DMS 273 treated with DMSO at 0.1 percent for 48 hours (cell line): ENCODE measurements at places on chromosomes 12 and 14.

GRCh38 chr12:13534645-13535398 lies 338.3 kb downstream of the EMP1 start:
- DNase-seq = peak; percentile 0

DNA sequence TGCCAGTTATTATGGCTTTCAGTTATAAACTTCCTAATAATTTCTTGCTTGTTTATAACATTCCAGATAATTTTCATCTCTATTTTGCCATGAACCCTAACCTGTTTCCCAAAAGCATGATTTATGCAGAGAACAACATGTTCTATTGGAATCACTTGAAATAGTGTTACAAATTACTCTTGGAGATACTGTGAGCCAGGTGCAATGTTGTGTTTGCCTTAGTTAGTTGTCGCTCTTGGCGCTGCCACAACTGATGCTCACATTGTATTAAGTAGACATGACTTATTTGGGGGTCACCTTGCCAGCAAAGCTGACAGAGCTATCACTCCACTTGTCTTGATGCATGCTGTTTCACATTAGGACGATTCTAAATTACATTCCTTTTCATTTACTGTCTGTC lies 49.4 kb downstream of the TSPAN8 start:
- no peak for DNase-seq

- no peak for DNase-seq
These were observed 148.8 kb downstream of the ADGRD1 start for GRCh38 chr12:131102493-131102931.

DNA sequence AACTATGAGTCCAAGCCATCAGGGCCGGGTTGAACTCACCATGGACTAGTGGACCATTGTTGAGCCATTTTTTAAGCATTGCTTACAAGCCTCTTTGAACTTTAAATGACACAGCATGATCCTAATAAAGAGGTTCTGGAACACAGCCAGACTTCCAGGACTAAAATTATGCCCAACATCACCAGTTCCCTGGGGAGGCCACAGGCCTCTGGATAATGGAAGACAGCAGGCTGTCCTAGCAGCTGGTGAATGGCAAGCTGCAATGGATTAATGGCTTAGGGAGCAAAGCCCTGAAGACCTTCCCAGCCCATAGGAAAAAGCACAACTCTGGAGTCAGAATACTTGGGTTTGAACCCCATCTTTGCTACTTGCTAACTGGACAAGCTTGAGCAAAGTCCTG lies 71.3 kb downstream of the FLRT2 start:
- no peak for DNase-seq

- no peak for DNase-seq
These were observed 21.4 kb upstream of the ANKRD9 start for GRCh38 chr14:102530828-102531478.

DNA sequence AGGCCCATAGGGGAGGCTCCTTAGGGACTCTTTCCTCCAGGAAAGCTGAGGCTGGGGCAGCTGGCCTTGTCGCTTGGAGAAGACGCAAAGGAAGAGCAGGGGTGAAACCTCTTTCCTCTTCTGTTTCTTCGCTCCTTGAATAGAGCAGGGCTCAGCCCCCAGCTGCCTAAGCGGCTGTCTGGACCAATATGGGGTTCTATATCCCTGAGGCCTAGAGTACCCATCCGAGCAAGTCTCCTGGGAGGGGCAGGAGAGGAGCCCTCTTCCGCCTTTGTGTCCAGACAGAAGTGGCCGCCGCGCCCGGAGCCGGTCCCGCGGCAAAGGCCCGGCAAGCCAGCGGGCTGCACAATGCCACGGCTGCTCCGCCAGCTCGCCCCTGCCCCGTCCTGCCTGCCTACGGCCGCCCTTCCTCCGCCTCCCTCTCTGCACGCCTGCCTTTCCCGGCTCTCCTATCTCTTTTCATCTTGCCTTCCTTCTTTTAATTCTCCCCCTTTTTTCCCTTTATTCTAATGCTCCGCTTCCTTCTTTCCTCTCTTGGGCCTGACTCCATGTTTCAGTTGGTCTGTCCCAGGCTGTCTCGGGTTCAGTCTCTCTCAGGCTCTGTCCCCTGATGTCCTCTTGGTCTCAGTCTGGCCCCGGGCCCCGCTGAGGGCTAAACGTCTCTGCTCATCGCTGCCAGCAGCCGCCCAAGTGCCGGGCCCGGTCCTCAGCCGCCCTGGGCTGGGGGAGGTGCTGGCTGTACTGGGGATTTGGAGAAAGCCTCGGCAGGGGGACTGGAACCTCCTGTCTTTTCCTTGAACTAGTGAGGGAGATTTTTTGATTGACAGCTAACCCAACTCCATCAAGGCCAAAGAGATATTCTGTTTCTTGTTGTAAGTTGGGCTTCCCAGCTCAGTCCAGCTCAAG lies 2.5 kb upstream of the HOXC9 start:
- no peak for DNase-seq

DNA sequence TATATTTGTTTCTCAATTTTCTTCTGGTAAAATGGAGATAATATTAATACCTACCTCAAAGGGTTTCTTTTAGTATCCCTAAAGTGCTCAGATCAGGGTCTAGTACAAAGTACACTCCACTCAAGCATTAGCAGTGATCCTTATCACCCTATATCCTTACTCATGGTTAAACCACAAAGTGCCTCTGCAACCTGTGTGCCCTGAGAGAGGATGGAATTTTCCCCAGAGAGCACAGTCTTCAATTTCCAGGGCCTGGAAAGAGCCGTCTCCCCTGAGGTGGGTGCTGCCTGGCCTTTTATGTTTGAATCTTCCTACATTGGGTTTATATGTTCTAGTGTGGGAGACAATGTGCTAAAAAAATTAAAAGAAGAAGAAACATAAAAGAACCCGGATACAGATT lies 183.1 kb upstream of the FBXO33 start:
- no peak for DNase-seq

DNA sequence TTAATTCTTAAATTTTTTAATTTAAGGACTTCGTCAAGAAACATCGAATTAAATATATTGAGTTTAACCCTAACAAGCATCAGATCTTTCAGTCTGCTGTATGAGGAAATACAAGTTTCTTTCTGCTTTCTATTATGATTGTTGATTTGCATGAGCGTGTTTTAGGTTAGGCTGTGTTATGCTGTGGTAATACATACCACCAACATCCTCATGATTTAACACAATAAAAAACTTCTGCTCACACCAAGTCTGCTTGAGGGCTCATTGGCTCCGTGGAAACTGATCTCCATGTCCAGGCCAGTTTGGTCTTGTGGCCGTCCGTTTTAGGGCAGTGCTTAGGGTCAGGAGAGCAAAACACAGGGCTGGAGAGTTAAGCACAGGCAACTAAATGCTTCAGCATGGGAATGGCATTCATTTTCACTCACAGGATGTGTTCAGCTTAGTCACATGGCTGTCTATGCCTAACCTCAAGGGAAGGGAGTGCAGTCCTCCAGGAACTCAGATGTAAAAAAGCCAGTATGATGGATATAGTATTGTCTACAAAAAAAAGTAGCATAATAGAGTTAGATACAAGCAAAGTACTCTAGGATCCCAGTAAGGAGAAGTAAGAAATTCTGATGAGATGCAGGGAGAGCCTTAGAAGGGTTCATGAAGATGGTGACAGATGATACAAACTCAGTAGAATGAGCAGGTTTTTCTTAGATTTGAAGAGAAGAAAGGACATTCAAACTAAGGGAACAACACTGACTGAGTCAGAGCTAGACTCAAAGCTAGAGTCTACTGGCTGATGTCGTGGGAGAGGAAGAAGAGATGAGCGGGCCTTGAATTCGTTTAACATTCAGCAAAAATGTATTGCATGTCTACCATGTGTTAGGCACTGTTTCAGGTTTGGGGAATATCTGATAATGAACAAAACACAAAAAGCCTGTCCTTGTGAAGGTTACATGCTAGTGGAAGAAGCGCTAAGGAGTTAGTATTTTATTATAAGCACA lies 16.3 kb downstream of the MARK3 start:
- no peak for DNase-seq

DNA sequence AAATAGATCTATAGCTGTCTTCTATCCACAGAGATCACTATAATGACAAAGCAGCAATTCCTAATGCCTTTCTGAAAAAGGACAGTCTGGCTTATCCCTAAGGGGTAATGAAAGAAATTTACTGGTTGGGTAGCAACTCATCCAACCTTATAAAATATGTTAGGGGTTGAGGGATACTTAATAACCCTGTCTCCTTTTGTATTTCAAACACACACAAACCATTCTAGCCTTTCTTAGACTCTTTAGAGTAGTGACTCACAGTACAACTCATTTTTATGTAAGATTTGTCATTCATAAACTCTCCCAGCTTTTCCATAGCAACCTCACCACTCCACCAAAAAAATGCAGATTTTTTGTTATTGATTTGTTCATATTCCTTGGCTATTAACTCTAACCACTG lies 167.9 kb downstream of the FSCB start:
- no peak for DNase-seq

- DNase-seq = no peak
These were observed 22.7 kb upstream of the ZFP36L1 start for GRCh38 chr14:68815298-68816182.

DNA sequence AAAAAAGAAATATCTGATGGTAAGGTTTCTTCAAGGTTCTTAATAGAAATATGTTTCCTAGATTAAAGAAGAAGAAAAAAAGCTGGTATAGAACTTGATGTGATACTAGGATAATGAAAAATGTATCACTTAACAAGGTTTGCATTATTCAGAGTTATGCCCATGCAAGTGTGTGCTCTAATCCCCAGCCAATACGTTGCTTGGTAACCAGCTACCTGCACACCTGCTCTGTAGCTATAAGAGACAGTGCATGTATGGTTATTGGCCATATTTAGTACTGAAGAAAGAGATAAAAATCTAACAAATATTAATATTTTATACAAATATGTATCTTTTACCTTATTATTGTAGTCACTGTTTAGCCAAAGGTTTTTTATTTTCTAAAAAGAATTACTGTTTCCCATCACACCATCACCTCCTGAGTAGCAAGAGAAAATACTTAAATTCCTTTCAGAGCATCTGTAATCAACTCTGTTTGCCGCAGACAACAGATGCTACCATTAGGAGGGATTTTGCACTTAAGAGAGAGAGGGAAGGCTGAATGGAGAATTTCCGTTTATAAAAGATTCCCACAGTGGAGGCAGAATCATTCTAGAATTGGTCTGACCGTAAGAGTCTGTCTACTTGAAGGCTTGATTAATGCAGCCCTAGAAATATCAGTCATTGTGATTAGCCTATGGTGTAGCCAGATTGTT lies 115.6 kb downstream of the NEDD1 start:
- no peak for DNase-seq

GRCh38 chr14:67526676-67527459 lies 6.2 kb upstream of the PLEKHH1 start:
- peak; percentile 32 for DNase-seq

GRCh38 chr14:98963610-98964009 lies 308.4 kb downstream of the BCL11B start:
- no peak for DNase-seq

DNA sequence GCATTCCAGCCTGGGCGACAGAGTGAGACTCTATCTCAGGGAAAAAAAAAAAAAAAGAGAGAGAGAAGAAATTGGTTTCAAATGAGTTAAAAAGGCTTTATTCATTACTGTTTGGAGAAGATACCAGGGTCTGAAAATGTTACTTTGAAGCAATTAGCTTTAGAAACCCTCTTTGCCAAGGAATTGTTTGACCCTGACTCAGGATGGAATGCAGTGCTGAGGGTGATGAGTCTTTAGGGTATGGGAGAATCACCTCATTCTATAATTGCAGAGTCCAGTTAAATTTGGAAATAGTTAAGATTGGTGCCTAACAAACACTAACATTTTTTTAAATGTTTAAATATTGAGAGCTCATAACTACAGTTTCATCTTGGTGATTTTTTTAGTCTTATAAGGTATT lies 13.3 kb downstream of the RAP1B start:
- no peak for DNase-seq

GRCh38 chr14:33510063-33510481 lies 440.8 kb downstream of the EGLN3 start:
- DNase-seq = no peak

DNA sequence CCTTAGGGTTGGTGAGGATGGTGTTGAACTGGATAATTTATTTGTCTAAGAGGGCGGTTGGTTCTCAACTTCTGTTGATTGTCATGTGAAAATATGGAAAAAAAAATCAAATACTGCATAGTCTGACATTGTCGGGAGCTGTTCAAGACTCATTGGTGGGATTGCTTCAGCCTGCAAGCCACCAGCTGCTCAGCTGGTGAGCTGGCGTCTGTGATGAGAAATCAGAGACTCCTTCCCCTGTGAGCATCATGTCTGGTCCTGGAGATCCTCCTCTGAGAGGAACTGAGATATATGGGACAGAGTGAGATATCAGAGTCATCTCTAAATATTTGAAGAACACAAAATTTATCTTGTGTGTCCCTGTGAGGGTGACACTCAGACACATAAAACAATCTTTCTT lies 49.9 kb downstream of the TRIM9 start:
- no peak for DNase-seq

DNA sequence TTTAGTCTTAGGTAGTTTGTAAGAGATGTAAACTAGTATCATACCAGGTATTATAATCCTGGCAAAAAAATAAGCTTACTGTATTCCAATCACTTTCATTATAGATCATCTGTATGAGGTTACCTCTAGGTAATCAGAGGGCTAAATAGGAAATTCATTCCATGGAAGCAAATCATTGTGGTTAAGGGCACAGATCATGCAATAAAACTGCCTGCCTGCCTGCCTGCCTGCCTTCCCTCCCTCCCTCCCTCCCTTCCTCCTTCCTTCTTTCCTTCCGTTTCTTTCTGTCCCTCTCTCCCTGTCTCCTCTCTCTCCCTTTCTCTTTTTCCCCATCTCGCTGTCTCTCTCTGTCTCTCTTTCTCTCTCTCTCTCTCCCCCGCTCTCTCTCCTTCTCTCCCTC lies 3.2 kb upstream of the CLEC9A start:
- no peak for DNase-seq

DNA sequence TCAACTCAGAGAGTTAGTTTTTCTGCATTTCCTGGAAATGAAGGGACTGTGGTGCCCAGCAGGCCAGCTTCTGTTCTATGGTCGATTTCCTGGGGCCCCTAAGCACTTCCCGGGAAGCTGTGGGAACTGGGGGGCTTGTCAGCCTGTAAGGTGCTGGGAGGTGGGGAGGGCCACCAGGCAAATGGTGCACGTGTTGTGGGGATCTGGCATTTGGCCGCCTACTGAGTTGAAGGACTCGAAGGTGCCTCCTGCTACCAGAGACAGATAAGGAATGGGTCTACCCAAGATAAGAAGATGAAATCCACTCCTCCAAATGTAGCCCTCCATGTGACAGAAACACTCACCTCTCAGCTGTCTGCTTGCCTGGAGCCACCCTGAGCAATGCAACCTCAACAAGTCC lies 341.7 kb downstream of the DPF3 start:
- DNase-seq = no peak

DNA sequence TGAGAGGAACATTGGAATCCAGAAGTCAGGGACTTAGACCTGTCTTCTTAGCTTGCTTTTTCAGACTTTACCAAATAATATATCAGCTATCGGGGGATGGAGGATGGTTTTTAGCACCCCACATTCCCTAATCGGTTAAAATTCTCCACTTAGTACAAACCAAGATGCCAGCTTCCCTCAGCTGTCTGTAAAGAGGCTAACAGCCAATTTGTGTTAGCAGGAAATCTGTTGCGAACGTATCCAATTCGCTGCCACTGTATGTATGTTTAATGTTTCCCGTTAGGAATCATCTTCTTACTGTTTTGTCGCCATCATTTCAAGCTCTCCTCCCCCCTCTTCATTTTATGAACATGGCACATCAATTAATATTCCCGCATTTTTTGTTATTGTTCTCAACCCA lies 289.0 kb downstream of the BCL11B start:
- DNase-seq = no peak

GRCh38 chr14:54788701-54789100 lies 113.9 kb downstream of the GCH1 start:
- no peak for DNase-seq

GRCh38 chr12:131505561-131505960 lies 205.3 kb upstream of the SFSWAP start:
- DNase-seq = no peak
